ENCODE measurements at places on chromosomes 13 and 19. TPM values are rescaled to one million over a fixed set of nuclear protein-coding genes. Genes with fewer than 3 reads are reported as not detected.

Gene NKPD1
- 0.52 TPM for total RNA-seq

Gene PEG3
- 0.16 TPM for total RNA-seq

Gene PABPC3
- total RNA-seq, result under 0.01 TPM

Gene BEST2
- total RNA-seq, result under 0.01 TPM

Gene ADAMTS10
- 8.1 TPM for total RNA-seq

Gene GPR32
- total RNA-seq, result not detected

Gene ANGPTL4
- 3.0 TPM for total RNA-seq

Gene KLK4
- total RNA-seq, result not detected

Gene IZUMO2
- total RNA-seq, result not detected

Gene TEX29
- total RNA-seq, result 0.17 TPM

Gene ZNF526
- 7.9 TPM for total RNA-seq

Gene SOHLH2
- 1.4 TPM for total RNA-seq

Gene FCHO1
- 0.16 TPM for total RNA-seq

Gene KCNRG
- 5.2 TPM for total RNA-seq

Gene SIGLEC12
- not detected for total RNA-seq

Gene MEF2B
- total RNA-seq, result 0.34 TPM

Gene PTGIR
- 0.77 TPM for total RNA-seq

Gene KIR3DL1
- not detected for total RNA-seq

Gene IRGC
- total RNA-seq, result not detected

Gene SBK2
- not detected for total RNA-seq

Gene RELB
- total RNA-seq, result 6.9 TPM

Gene GDF15
- 41.9 TPM for total RNA-seq

Gene CFAP97D2
- not detected for total RNA-seq

Gene SLITRK5
- total RNA-seq, result under 0.01 TPM

Gene EXOC3L2
- 0.16 TPM for total RNA-seq

Gene GGN
- 0.32 TPM for total RNA-seq

Gene ERICH6B
- total RNA-seq, result not detected

Gene DNMT1
- 28.7 TPM for total RNA-seq

Gene CCDC159
- 9.7 TPM for total RNA-seq

Gene CEACAM20
- not detected for total RNA-seq

Gene SIX5
- total RNA-seq, result 7.4 TPM

Gene POSTN
- total RNA-seq, result 221 TPM

Gene TMEM86B
- total RNA-seq, result 1.5 TPM

Gene KLK6
- total RNA-seq, result not detected

Gene LAMP1
- total RNA-seq, result 231 TPM

Gene CBARP
- 0.86 TPM for total RNA-seq

Gene USHBP1
- not detected for total RNA-seq

Gene MYH14
- 0.09 TPM for total RNA-seq

Gene FFAR1
- total RNA-seq, result not detected

Gene C3
- total RNA-seq, result 10.6 TPM

Gene MAST1
- 0.95 TPM for total RNA-seq

Gene PSPC1
- total RNA-seq, result 40.0 TPM

Gene PPP1R37
- 32.2 TPM for total RNA-seq

Gene ZNF878
- total RNA-seq, result 0.16 TPM

Gene GJA3
- total RNA-seq, result 21.3 TPM

Gene PRR22
- total RNA-seq, result 0.09 TPM

Gene NTF4
- total RNA-seq, result 0.16 TPM
